ENCODE measurements at places on chromosomes 5 and 9.

DNA sequence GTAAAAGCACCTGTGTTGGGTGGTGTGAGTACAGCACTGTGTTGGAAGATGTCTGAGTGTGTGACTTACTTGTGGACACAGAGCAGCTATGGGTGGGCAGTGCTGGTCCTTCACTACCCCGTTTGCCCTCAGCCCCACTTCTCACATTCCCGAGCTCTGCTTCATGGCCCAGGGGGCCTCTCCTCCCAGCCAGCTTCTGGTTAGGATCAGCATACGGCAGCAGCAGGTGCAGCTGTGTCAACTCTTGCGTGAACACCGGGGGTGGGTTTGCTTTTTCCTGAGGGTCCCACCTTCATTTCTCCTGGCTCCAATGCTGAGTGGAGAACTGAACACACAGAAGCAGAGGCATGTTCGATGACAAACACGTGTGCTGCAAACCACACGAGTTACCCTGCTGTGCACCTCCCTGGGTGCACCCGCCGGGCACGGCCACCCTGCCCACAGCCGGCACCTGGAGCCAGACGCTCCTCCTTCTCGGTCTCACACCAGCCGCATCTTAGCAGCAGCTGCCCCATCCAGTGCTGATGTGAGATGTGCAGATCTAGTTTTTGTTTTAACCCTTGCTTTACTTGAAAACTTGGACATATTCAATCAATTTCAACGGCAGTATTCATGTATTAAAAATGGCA, 14.9 kb upstream of the SLC6A3 start:
- DNase-seq, result no peak

GRCh38 chr9:129278391-129279237, 100.6 kb upstream of the IER5L start:
- no peak for DNase-seq

DNA sequence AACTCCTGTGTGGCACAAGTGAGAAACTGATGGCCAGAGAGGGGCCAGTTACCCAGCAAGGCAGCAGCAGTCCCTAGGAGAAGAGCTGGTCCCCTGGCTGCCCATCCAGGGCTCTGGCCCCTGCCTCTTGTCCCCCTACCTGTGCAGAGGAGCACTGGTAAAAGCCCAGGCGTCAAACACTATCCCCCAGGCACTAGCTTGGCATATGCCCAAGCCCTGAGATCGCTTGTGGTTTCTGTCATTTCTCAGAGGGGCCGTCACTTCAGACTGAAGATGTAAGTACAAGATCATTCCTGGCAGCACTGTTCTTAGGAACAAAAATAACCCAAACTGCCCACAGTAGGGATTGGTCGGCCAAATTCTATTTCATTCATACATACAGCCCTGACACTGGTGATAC, 53.9 kb downstream of the COL15A1 start:
- no peak for DNase-seq

- DNase-seq, result no peak
Measured at GRCh38 chr9:121823451-121824169, 172.2 kb downstream of the DAB2IP start.

DNA sequence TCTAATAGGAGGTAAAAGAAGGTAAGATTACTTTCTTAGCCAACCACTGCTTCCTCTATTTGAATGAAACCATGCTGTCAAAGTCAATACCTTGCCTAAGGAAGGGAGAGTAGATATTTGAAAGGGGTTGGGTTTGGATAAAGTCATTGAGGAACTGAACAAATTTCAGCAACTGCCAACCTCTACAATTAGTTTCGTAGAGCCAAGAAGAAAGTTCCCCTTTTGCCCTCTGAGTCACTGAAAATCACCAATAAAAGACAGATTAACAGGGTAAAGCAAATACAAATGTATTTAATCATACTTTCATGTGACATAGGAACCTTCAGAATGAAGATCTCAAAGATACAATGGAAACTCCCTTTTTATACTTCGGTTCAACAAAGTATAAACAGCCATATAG, 615.7 kb downstream of the GABRG2 start:
- no peak for DNase-seq

GRCh38 chr5:110258460-110259216, 467.8 kb downstream of the TMEM232 start:
- no peak for DNase-seq

DNA sequence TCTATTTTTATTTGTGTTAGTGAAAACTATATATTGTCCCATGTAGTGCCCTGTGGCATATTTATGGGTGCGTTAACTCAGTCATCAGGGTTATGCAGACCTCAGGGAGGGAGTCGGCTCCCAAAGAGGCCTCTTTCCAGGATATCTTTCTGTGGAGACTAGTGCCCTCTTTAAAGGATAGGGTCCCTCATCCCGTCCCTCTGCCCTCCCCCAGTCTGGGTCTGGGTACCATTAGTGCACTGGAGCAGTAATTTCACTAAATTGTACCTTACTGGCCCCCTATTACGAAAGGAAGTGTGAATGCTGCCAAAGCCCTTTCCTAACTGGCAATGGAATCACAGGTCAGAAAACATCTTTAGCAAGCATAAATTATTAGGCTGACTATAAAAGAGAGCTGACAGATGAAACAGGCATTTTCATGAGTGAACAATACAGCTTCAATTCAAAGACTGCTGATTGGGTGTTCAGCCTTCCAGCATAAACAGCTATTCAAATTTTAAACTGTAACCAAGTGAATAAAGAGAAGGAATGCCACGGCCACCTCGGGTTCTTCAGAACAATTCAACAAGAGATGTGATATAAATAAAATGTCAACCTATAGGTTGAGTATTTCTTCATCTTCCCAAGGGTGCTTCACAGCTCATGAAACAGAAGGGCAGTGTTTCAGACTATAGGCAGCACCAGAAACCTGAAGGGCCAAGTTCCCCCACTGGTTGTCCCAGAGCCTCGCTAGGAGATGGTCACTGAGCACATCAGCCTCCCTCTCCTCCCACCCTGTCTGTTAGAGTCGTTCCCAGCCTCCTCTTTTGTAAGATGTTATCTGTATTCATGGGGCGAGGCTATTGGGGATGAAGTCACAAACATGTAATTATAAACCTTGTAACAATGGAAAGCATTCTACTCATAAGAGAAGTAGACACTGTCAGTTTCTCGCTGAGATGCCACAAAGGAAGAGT, 318.7 kb downstream of the TMEM161B start:
- no peak for DNase-seq

GRCh38 chr9:86772635-86772993, 174.7 kb downstream of the GAS1 start:
- DNase-seq, result no peak

- no peak for DNase-seq
Measured at GRCh38 chr5:66307647-66308241, 163.6 kb downstream of the SREK1 start.

DNA sequence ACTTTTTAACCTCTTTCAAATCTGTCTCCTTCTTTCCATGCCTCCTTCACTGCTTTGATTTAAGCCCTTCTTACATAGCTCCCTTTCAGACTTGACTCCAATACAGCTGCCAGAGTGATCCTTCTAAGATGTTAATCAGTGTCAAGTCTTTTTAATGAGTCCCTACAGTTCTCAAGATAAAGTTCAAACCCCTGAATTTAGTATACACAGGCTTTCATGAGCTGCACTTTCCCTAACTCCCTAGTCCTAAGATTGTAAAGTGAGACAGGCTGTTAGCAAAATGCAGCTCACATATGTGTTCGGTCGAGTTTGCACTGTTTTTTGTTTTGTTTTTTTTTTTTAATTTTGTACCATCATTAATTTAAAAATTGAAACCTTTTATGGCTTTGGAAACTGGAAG, 190.4 kb upstream of the VCAN start:
- DNase-seq, result no peak

- no peak for DNase-seq
Measured at GRCh38 chr5:168177831-168178450, 113.5 kb upstream of the WWC1 start.

GRCh38 chr5:16934123-16934522, 2.0 kb downstream of the MYO10 start:
- no peak for DNase-seq

GRCh38 chr5:30499402-30499801, 694.1 kb upstream of the CDH6 start:
- DNase-seq, result no peak

DNA sequence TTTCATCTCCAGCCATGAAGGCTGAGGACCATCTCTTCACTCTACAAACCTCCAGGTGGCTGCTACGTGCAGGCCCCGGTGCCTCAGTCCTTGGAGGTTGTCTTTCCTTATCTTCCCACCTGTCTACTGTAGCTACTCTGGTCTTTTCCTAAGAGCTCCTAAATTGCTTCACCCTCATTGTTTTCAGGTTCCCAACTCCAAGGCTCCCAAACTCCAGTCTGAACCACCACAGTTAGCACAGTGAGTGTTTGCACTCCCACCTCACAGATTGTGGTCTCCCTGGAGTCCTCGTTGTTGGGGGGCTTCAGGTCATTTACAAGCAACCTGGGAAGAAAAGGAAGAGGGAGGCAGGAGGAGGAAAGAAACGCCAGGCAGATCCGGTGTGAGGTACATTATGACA, 85.3 kb downstream of the NSUN2 start:
- DNase-seq, result no peak

DNA sequence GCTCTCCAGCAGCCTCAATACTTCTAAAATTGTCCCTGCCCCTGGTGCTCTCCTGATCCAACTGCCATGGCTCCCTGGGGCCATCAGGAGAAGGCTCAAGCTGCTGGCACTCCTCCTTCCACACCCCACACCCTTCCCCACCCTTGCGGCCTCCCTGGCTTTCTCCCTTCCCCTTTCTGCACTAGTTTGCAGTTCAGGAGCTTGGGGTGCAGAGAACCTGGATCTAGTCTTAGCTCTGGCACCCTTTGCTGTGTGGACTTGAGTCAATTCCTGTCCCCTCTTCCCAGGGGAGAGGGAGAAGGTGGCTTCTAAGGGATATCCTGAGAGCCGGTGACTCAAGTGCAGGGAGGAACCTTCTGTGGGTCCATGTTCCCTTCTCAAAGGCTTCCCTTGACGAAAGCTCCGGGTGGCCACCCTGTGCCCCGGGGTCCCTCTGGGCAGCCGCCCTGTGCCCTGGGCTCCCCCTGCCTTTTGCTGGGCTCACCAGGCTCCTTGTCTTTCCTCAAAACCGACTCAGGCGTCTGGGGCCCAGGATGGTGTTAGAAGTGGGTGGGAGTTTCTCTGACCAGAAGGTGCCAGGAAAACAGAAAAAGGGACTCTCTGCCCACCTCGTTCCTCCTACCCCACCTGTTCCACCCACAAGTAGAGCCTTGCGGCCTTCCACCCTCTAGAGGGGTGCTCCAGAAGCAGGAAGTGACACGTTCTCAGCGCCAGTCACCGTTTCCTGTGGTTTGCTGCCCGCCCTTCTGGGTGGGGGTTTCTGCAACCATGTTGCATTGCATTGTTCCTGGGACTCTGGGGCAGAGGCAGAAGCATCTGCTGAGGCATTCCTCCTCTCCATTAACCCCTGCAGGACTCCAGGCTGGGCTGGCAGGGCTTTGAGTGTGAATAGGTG, 15.0 kb downstream of the GLIPR2 start:
- DNase-seq, result peak; percentile 76

- DNase-seq, result no peak
Measured at GRCh38 chr5:91288118-91288916, 94.8 kb downstream of the ARRDC3 start.

DNA sequence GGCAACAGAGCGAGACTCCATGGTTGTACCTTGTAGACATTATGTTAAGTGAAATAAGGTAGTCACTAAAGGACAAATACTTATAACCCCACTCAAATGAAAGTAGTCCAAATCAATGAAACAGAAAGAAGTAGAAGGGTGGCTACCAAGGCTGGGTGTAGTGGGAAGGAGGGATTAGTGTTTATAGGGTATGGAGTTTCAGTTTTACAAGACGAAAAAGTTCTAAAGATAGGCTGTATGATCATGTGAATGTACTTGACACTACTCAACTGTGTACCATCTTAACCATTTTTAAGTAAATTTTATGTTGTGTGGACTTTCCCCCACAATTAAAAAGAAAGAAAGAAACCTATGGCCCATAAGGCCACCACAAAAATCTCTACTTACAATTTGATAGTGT, 32.2 kb downstream of the ALDH7A1 start:
- DNase-seq, result no peak

DNA sequence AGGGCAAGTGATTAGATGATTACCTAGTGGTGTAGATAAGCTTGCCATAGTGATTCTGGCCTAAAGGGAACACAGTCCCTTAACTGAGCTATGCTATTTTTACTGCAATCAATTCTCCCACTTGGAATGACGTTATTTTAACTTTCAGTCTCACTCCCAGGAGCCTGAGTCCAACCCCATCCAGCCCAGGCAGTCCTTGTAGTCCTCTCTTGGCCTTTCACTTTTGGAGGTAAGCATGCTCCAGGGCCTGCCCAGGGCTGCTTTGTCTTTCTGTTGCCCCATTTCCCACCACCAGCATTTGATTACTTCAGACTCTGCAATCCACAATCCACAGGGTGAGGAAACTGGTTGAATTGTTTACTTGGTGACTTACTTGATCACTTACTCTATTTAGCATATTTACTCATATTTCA, 233.0 kb downstream of the CD180 start:
- DNase-seq, result no peak

GRCh38 chr9:129698254-129698757, 32.9 kb downstream of the PRRX2 start:
- DNase-seq, result no peak

GRCh38 chr5:33401482-33402390, 39.0 kb upstream of the TARS1 start:
- no peak for DNase-seq

GRCh38 chr9:85484235-85484634, 257.5 kb downstream of the AGTPBP1 start:
- no peak for DNase-seq

GRCh38 chr5:139383275-139383992, at the start of gene SLC23A1:
Gene SLC23A1, minus strand, starts transcription at chr5:139383297. Its CDS starts 44 bp downstream, at chr5:139383253.
- DNase-seq, result no peak

DNA sequence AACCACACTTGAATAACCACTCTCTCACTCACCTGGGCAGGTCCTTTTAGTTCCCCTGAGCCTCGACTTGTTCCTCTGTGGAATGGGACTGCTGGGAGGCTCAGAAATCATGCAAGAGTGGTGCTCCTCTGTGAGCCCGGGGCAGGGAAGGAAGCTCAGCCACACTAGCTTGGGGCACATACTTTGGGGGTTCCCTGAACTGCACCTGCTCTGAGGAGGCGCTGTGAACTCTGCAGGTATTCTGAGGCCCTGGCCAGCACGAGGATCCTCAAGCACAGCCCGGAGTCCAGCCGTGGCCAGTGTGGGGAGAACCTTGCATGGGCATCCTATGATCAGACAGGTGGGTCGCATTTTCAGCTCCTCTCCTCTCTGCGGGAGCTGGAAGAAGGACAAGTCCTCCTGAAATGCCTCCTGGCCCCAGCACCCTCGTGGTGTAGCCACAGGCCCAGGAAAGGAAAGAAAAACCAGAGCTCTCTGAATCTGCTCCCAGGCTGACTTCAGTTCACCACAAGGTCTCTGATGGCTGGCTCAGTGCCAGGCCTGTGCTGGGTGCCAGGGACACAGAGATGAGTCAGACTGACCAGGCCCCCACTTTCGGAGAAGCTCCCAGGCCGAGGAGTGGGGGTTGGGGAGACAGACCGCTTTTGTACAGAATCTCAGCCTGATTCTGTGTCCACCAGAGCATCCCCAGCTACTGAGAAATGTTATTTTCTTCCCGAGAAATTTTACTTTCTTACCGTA, 11.9 kb downstream of the GLIPR2 start:
- peak; percentile 46 for DNase-seq

GRCh38 chr9:98721643-98722042, 12.9 kb upstream of the GABBR2 start:
- DNase-seq, result no peak

- DNase-seq, result no peak
Measured at GRCh38 chr9:4465910-4466309, 24.4 kb upstream of the SLC1A1 start.

Data from activated naive CD4-positive, alpha-beta T cell (primary cell).